NCI-H1417 (cell line): ENCODE measurements at places on chromosomes 1 and 21.

- DNase-seq = no peak
Observed at GRCh38 chr1:200892546-200892945, 2.2 kb upstream of the INAVA start.

DNA sequence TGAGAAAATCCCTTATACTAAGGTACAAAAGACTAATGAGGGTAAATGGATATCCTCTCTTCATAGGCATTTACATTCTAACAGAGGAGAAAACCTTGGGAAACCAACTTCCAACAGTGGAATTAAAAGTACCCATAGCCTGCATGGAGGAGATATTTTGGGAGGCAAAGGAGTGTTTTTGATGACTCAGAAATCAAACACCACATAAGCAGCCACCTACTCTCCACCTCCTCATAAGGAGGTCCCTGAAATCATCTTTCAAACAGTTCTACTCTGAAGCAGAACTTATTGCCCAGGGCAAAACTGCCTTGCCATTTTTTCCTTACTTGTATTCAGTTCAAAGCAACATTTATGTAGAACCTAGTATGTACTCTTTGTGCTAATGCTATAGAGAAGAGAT, 211.3 kb downstream of the KCNH1 start:
- no peak for DNase-seq

DNA sequence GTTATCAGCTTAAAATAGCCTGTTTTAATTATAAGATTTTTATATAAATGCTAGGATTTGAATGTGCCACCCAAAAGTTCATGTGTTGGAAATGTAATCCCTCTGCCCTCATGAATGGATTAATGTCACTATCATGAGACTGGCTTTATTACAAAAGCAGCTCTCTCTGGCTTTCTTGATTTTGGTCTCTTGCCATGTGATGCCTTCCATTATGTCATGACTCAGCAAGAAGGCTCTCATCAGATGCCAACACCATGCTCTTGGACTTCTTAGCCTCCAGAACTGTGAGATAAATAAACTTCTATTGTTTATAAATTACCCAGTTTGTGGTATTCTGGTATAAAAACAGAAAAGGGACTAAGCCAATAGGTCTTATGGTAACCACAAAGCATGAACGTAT, 6.9 kb upstream of the PRSS38 start:
- DNase-seq = no peak

DNA sequence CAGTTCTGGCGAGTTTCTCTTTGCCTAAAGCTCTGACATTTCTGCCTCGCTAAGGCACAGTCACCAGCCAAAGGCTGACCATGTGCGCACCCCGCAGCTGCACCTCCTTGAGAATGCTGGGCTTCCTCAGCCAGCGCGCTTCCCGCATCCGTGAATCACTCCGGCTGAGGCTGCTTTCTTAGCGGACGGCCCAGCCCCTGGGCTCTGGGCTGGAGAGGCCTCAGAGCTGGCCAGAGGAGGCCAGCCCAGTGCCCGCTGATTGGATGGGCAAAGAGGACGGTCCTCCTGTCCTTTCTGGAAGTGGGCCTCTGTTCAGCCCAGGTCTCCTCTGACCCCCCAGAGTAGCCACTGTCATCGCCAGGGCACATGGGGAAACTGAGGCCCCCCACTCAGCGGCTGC, 56.1 kb downstream of the PRDM16 start:
- DNase-seq = no peak

- DNase-seq = no peak
Observed at GRCh38 chr1:47808612-47809011, 188.6 kb downstream of the TRABD2B start.

- no peak for DNase-seq
Observed at GRCh38 chr1:9321986-9322660, 29.4 kb downstream of the SPSB1 start.

- no peak for DNase-seq
Observed at GRCh38 chr1:55250399-55251075, 35.4 kb upstream of the USP24 start.

- DNase-seq = no peak
Observed at GRCh38 chr1:155929057-155929456, 5.2 kb downstream of the KHDC4 start.

GRCh38 chr1:15249081-15249480, 2.1 kb downstream of the FHAD1 start:
- no peak for DNase-seq

GRCh38 chr21:44466996-44467858, 11.9 kb downstream of the LRRC3 start:
- DNase-seq = no peak
